ENCODE measurements at places on chromosomes 5 and 9.

DNA sequence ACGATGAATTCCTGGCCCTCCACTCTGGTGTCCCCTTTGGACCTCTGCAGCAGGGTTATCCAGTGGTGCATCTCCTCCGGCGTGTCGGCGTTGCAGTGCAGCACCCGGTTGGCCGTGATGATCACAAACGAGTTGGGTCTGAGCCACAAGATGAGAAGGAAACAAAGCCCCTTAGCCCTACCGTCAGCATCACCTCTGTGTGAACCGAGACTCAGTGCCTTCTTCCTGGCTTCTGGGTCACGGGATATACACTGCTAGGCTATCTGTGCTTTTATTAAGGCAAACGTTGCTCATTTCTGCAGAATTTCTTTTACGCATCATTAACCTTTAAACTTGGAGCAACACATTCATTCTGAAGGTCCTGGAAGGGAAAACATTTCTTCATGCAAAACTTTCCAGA, 65.1 kb upstream of the RETREG1 start:
- no peak for DNase-seq

GRCh38 chr5:95822542-95823181, at the start of gene GLRX:
Gene GLRX (minus strand): TSS chr5:95822726. CDS start chr5:95822662, 64 bp downstream.
- peak; percentile 89 for DNase-seq

GRCh38 chr9:3521966-3522365, 3.8 kb downstream of the RFX3 start:
- DNase-seq, result no peak

DNA sequence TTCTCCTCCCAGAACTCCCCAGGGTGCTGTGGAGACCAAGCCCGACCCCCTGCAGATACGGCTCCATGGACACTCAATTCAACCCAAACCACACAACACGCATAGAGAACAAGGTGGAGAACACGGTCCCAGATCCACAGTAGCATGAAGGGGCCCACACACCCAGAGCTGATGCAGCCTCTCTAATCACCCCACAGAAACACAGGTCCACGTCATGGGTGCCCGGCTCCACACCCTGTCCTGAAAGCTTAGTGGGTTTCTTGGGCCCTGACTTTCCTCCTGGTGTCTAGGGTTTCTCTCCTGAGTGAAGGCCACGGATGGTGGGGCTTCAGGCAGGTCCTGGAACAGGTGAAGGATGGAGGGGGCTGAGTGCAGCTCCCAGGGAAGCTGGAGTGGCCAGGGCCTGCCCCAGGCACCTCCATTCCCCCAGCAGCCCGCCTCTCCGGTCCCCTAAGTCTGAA, 1.5 kb upstream of the SLC23A1 start:
- DNase-seq, result no peak

GRCh38 chr9:116718111-116718510, 31.0 kb downstream of the TRIM32 start:
- DNase-seq, result no peak

DNA sequence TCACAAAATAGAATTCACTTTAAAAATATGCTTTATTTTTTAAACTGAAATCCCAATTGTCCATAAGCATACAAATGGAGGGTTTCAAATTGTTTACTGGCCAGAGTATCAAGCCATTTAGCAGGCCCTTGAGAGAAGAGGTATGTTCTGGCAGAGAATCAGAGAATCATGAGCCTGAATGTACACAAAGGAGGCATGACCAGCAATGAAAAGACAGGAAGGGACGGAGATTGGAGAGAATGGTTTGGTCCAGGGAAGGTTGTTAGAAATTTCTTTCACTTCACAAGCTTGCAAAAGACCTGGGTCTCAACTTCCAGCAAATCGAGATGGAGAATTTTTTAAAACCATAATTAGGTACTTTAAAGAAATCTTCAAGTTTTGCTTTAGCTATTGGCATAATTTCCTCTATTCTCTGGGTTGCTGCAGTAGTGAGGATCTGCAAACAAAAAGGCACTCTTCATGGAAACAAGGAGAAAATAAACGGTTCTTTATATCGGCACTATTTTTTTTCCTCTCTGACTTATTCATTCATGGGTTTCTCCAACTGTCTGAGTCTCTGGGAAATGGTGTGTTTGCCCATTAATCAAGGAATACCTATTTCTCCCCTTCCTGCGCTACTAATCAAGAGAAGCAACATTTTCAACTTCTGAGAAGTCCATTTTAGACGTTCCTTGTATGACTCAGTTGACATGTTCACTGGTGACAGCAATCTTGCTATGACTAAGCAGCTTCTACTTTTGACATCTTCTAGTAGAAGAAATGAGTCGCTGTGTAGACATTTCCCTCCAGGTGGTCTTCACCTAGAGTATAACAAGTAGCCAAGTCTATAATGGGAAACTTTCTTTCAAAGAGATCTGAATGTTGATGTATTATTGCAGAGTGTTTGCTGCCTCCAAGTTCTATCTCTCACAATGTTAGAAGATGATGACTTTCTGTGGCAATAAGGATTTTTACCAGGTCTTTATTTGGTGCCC, 23.1 kb upstream of the ERCC6L2 start:
- DNase-seq, result no peak

GRCh38 chr5:9381464-9381863, 164.4 kb downstream of the SEMA5A start:
- no peak for DNase-seq

- DNase-seq, result no peak
Observed at GRCh38 chr9:95645992-95646391, 129.2 kb upstream of the PTCH1 start.

DNA sequence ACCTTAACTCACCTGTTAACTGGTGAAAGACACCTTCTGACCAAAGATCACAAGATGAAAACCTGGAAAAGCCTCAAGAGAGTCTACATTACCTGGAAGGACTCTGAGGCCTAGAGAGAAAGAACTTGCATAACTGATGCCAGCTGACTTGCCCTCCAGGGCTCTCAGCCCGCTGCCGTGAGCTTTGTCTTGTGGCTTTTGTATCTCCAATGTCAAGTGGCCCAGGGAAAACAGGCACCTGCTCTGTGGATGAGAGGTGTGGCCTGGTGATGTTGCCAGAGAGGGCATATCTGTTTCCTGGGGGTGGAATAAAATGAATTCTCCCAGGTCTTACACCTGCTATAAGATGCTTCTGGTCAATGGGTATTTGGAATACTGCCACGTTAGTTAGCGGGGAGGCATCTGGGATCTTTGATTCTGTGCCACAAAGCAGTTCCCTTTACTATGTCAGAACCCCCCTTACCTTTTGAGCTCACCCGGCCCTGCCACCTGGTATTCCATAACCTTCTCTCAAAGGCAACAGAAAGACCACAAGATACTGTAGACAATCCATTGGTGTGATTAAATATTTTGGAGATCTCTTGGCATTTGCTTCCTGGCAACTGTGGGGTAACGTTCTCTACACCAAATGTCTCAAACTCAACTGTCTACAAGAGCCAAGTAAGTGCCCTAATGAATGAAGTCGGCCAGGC, 54.9 kb upstream of the N4BP3 start:
- DNase-seq, result peak; percentile 18

DNA sequence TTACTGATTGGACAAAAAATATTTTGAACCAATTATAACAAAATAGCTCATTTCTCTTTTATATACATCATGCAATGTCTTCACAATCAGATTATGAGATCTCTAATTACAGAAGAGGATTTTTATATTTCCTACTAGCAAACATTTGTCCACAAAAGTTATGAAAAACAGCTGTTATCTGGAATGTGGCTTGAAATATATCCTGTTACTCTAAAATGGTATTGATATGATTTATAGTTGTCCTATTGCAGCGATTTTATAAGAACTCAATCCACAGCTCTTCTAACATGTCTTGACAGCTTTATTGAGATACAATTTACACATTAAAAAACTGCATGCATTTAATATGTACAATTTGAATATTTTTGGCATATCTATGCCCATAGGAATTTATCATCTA, 779.9 kb upstream of the ACO1 start:
- DNase-seq, result no peak
